ENCODE measurements at places on chromosomes 1 and 21. TPM values are rescaled to one million over a fixed set of nuclear protein-coding genes. Genes with fewer than 3 reads are reported as not detected.

The TP73 gene
- total RNA-seq, result not detected

The SPRR2F gene
- total RNA-seq, result not detected

The LIPI gene
- not detected for total RNA-seq

The FCN3 gene
- total RNA-seq, result 5.9 TPM

The SV2A gene
- 0.22 TPM for total RNA-seq

The IL10 gene
- total RNA-seq, result 8.3 TPM

The RGS16 gene
- 0.85 TPM for total RNA-seq

The SELENOF gene
- total RNA-seq, result 130 TPM

The BNIPL gene
- total RNA-seq, result 0.34 TPM

The RCAN1 gene
- total RNA-seq, result 28.8 TPM

The KRTAP12-4 gene
- not detected for total RNA-seq

The SPATA45 gene
- total RNA-seq, result not detected

The TRIM63 gene
- total RNA-seq, result 1.6 TPM

The KLF17 gene
- not detected for total RNA-seq

The CR1L gene
- total RNA-seq, result not detected

The OR2L13 gene
- not detected for total RNA-seq

The SH2D1B gene
- total RNA-seq, result not detected

The FAM177B gene
- total RNA-seq, result 1.2 TPM

The CCT3 gene
- total RNA-seq, result 141 TPM

The AGT gene
- 2.3 TPM for total RNA-seq

The TRIM17 gene
- not detected for total RNA-seq

The FMN2 gene
- total RNA-seq, result 1.4 TPM

The C1orf105 gene
- not detected for total RNA-seq

The TLR5 gene
- total RNA-seq, result 7.8 TPM

The RYR2 gene
- total RNA-seq, result 0.75 TPM

The SERINC2 gene
- total RNA-seq, result 9.9 TPM

The ADORA1 gene
- 8.3 TPM for total RNA-seq

The WNT9A gene
- 0.17 TPM for total RNA-seq

The GSTM4 gene
- total RNA-seq, result 23.5 TPM

The KPRP gene
- total RNA-seq, result not detected

The KAZN gene
- total RNA-seq, result 12.1 TPM

The LHX8 gene
- not detected for total RNA-seq

The NFASC gene
- total RNA-seq, result 0.68 TPM

The CC2D1B gene
- total RNA-seq, result 54.3 TPM

The LCE1C gene
- not detected for total RNA-seq

The CD160 gene
- total RNA-seq, result not detected

The CFHR3 gene
- not detected for total RNA-seq

The VANGL1 gene
- total RNA-seq, result 5.9 TPM

The PGBD5 gene
- total RNA-seq, result under 0.01 TPM

The SH3GLB1 gene
- 101 TPM for total RNA-seq

The OR2T3 gene
- not detected for total RNA-seq

The VHLL gene
- total RNA-seq, result not detected

The EXTL1 gene
- total RNA-seq, result not detected

The ACOT11 gene
- 2.3 TPM for total RNA-seq

The KRTCAP2 gene
- total RNA-seq, result 72.0 TPM

The MASP2 gene
- not detected for total RNA-seq

The IL20 gene
- not detected for total RNA-seq

The TFF2 gene
- not detected for total RNA-seq

The TMED5 gene
- total RNA-seq, result 178 TPM

The MUL1 gene
- total RNA-seq, result 19.6 TPM

The LEPR gene
- 20.5 TPM for total RNA-seq

The PKLR gene
- total RNA-seq, result not detected

The CA6 gene
- total RNA-seq, result not detected

The TMEM201 gene
- 3.7 TPM for total RNA-seq

Measured in subcutaneous adipose tissue (tissue), 4 donors.